ENCODE measurements at places on chromosomes 2 and 18.

DNA sequence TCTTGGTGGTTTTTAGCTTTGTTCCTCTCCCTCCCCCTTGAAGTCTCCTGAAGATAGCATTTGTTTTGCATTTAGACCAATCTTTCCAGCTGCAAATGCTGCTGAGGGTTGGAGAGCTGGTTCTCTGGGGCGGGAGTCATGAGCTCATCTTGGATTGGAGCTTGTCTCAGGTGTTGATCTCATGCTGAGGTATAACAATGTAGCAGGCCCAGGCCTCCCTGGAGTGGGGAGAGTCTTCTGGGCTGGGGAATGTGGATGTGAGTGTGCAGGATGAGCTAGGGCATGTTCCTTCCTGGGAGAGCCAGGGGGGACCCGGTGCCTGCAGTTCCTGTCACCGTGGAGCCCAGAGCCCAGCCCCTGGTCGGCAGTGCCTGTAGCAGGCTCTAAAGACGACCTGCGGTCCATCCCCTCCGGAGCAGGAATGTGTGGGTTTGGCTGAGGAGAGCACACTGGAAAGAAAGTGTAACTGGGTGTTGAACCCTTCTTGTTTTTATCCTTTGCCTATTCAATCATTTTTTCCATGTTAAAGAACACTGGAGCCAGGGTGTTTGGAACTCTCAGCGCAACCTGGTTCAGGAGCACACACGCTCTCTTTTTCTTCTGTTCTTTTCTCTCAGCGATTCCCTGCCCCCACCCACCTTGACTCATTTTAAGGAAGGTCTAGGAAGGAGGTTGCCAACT is 2.7 kb downstream of the ZNF532 start:
- DNase-seq = no peak

DNA sequence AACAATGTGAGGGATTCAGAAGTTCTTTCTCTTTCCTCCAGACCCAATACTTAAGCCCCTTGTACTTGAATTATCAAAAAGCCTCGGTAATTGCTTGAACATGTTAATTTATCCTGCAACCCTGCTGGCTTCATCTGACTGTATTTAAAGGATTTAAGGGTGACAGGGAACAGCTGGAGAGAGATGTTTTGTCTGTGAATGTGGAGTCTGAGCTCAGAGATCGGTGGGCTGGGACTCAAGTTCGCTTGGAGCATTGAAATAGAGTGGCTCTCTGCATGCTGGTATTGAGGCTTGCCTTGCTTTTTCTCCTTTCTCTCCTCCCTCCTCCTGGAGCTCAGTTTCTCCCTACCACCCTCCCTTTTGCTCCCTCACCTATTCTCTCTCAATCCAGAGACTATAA is 73.6 kb downstream of the BOD1L2 start:
- no peak for DNase-seq

- no peak for DNase-seq
These were observed 597 bp upstream of the TEKT4 start for GRCh38 chr2:94870440-94871225.

- no peak for DNase-seq
These were observed 52.6 kb downstream of the COL6A3 start for GRCh38 chr2:237361194-237362004.

GRCh38 chr18:79961527-79962291 is 2.7 kb upstream of the HSBP1L1 start:
- DNase-seq = no peak

- DNase-seq = no peak
These were observed 296.6 kb downstream of the GULP1 start for GRCh38 chr2:188588235-188588634.

- no peak for DNase-seq
These were observed 115.9 kb downstream of the DSEL start for GRCh38 chr18:67400502-67401117.

- no peak for DNase-seq
These were observed 64.3 kb downstream of the CFAP221 start for GRCh38 chr2:119608553-119608952.

DNA sequence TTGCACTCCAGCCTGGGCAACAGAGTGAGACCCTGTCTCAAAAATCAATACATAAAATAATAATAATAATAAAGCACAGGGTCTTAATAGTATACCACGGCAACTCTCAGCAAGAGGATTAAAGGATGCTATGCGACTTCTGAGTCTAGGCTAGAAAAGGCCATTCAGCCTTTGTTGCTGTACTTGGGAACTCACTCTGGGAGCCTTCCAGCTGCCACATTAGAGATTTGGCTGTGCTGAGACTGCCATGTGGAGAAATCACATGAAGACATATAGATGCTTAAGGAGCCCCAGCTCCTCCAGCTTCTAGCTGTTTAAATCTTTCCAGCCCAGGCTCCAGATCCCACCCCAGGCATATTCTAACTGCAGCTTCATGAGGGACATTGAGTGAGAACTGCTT is 8.2 kb upstream of the TANC1 start:
- no peak for DNase-seq

DNA sequence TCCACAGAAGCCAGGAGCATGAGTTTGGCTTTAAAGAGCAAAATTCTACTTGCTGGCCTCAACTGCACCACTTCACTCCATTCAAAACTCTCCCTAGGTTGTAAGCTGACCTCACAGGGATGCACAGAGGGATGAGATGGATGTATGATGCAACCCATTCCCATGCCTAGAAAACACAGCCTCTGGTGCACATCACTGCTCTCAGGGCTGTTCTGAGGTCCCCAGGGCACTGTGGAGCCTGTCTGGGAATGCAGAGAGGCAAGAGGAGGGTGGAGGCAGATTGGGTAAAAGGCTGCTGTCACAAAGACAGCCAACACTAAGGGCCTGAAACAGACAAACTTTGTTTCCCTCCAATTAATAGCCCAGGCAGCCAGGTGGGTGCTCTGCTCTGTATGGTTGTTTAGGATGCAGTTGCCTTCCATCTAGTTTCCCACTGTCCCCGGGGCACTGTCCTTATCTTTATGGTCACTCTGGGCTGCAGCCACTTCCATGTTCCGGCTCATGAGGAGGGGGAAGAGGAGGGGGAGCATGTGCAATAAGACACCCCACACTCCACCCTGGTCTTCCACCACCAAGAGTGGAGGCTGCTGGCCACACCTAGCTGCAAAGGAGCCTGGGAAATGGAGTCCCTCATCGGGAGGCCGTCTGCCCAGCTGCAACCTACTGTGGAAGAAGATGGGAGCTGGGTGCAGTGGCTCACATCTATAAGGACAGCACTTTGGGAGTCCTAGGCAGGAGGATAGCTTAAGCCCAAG is 7.0 kb downstream of the GPR45 start:
- no peak for DNase-seq

DNA sequence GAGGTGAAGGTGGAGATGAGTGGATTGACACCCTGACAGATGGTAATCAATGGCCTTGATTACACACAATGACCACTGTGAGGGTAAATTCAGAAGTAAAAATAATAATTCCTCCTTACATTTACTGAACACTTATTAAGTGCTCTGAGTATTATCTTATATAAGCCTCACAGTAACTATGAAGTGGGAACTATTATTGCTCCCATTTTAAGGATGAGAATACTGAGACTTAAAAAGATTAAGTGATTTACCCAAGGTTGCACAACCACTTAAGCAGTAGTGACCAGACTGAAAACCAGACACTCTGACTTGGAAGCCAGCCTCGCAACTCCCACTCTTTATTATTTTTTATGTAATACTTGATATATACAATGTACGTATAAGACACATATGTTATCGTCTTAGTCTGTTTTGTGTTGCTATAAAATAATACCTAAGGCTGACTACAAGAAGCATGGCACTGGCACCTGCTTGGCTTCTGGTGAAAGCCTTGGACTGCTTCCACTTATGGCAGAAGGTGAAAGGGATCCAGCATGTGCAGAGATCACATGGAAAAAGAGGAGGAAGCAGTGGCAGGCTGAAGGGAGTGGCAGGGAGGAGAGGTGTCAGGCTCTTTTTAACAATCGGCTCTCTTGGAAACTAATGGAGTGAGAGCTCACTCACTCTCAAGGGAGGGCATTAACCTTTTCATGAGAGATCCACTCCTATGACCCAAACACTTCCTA is 41.5 kb upstream of the C1D start:
- DNase-seq = no peak

DNA sequence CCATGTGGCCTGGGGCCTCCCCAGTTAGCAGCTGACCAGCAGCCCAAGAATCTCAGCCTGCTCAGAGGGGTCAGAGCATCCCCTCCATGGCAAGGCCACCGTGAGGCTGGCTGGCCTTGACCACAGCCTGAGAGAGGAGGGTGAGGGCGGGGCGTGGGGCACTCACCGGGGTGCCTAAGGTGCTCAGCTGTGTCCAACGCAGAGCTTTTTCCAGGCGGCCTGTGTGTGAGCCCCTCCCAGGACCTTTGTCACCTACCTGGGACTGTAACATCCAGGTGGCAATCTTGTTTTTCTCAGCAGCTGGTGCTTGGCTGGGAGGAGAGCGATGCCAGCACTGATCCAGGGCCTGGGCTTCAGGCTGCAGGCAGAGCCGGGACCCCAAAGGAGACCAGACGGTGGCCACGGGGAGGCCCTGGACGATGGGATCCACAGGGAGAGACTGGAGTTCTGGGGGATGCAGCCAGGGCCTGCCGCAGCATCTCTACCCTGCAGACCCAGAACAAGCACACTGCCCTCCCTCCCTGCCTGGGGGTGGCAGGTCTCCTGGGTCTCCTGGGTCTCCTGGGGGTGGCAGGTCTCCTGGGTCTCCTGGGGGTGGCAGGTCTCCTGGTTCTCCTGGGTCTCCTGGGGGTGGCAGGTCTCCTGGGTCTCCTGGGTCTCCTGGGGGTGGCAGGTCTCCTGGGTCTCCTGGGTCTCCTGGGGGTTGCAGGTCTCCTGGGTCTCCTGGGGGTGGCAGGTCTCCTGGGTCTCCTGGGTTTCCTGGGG is 12.3 kb downstream of the SNED1 start:
- DNase-seq = no peak

GRCh38 chr2:129908721-129909373 is 70.6 kb upstream of the RAB6C start:
- DNase-seq = no peak

DNA sequence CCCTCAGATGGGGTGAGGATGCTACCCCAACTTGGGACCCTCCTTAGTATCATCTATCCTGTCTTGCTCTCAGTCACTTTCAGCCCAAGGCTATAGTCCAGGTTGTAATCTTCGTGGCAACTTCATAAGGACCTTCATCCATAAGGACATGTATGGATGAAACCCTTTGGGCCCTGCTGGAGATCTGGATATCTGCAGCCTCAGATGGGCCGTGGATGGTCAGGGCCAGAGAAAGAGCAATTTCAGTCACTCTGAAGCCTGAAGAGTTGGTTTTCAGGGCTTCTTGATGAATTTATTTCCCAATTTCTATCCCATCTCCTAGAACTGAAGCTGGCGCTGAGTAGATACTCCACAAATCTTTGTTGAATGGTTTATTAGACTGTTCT is 28.7 kb downstream of the RHOB start:
- no peak for DNase-seq

DNA sequence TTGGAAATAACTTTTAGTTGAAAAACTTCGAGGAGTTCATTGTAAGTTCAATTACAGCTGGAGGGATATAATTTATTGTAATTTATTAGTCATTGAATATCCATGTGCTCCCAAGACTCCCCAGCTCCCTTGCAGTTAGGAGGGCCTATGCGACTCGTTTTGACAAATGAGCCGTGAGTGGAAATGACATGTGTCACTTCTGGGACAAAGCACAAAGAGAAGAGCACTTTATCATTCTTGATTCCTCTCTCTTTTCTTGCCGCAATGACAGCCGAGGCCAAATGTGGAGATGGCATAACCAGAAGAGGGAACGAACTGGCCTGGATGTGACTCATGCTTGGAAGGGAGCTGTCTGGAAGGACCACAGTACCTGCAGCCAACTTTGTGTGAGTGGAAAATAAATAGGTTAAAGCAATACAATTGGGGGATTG is 44.2 kb upstream of the ITSN2 start:
- no peak for DNase-seq

DNA sequence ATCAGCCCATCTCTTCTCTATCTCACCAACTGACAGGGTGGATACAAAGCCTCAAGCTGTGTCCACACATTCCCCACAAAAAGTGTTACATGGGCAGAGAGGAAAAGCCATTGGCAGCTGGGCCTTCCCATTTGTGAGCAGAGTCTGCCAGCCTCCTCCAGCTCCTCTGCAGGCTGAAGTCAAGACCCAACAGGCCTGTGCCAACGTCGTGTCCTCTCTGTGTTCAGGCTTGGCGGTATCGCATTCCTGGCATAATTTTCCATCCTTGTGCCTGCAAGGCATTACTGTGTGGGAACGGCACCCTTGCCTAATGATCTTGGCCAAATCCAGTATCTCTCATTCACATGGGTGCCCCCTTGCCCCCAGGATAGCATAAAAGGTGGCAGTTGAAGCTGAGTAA is 41.5 kb upstream of the APCDD1 start:
- no peak for DNase-seq

GRCh38 chr2:197998702-197999101 is 194.3 kb downstream of the PLCL1 start:
- no peak for DNase-seq

DNA sequence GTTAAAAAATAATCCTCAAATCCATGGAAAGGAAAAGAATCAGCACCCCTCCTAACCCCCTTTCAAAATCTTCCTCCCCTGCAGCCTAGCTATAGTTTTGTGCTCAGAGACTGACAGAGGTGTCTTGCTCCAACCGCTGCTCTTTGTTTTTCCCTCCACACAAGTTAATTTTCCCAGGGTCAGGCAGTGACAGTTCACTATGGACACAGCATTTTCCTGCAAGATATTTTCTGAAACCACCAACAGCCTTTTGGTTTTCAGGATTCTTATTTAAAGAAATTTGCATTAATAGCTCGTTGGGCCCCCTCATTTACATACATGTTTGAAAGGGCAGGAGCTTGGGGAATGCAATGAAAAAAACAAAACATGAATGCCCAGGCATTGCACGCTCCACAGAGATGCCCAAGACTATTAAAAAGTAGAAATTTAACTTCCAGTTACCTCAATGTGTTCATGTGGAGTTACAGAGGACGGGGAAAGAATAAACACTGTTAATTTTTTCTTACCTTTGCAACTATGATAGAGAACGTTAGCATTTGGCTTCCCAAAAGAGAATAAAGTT is 71.4 kb upstream of the CXCR4 start:
- DNase-seq = no peak

- DNase-seq = no peak
These were observed 584 bp downstream of the BOLA3 start for GRCh38 chr2:74146929-74147726.

- no peak for DNase-seq
These were observed 333.9 kb downstream of the EIPR1 start for GRCh38 chr2:3043726-3044125.

DNA sequence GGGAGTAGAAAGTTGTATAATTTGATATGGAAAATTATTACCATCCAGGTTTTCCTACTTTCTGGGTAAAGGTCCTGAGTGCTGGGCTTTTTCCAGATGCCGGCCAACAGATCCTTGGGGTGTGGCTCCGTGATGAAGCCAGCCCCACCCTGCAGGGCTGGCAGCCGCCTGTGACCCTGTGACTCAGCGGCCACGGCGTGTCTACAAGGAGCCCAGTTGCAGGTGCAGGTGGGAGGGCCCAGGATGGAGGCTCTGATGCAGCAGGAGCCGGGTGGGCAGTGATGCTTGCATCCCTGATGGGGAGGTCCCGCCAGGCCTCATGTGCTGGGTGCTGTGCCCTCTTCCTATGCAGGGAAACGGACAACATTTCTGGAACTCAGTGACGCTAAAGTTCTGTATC is 96.0 kb upstream of the ALKAL2 start:
- DNase-seq = no peak

- DNase-seq = no peak
These were observed 63.4 kb downstream of the ZNF516 start for GRCh38 chr18:76431437-76432273.
